Tongue (tissue), 3 donors: ENCODE measurements at places on chromosomes 11 and 22. TPM values are rescaled to one million over a fixed set of nuclear protein-coding genes. Genes with fewer than 3 reads are reported as not detected.

GRCh38 chr11:65116370-65117205, 913 bp downstream of the ZNHIT2 start:
- DNase-seq = no peak

DNA sequence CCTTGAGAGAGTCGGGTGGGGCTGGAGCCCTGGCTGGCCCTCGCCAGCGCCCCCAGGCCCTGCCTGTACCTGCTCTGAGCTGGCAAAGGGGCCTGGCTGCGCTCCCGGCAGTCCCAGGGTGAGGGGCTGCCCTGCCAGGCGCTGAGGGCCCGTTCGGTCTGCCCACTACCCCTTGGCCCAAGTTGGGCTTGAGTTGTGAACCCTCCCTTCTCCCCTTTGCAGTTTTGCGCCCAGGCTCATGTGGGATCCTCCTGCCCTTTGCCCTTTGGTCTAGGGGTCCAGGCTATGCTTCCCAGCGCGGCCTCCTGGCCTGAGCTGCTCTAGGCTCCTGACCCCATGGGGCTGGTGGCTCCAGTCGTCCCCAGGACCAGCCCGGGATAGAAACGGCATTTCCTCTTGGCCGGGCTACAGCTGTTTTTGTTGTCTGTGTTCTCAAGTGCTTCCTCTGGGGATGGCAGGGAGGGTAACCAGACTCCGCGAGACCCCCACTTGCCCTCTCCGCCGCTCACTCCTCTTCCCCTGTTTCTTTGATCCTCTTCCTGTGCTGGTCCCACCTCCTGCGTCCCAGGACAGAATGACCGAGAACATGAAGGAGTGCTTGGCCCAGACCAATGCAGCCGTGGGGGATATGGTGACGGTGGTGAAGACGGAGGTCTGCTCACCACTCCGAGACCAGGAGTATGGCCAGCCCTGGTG, 34.9 kb downstream of the PRDM11 start:
- peak; percentile 73 for DNase-seq

DNA sequence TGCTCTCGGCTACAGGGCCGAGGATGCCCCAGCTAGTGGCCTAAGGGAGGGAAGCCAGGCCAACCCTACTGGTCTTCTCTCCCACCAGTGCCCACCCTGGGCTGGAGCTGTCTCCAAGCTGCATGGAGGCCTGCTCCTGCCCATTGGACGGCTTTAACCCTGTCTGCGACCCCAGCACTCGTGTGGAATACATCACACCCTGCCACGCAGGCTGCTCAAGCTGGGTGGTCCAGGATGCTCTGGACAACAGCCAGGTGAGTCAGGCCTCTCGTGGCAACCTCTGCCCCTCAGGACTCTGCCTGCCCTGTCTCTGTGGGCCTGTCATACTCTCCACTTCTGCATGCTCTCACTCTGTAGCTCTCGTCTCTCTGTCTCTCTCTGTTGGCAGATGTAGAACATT, 44.1 kb upstream of the TPBGL start:
- peak; percentile 23 for DNase-seq

GRCh38 chr11:59173080-59173963, 1.4 kb downstream of the DTX4 start:
- peak; percentile 77 for DNase-seq

Gene C11orf42
- total RNA-seq = not detected

- peak; percentile 35 for DNase-seq
Observed at GRCh38 chr22:44024288-44024921, at the start of gene PARVB. Gene PARVB (plus strand): TSS chr22:44024302. CDS start chr22:44024340, 38 bp downstream.

DNA sequence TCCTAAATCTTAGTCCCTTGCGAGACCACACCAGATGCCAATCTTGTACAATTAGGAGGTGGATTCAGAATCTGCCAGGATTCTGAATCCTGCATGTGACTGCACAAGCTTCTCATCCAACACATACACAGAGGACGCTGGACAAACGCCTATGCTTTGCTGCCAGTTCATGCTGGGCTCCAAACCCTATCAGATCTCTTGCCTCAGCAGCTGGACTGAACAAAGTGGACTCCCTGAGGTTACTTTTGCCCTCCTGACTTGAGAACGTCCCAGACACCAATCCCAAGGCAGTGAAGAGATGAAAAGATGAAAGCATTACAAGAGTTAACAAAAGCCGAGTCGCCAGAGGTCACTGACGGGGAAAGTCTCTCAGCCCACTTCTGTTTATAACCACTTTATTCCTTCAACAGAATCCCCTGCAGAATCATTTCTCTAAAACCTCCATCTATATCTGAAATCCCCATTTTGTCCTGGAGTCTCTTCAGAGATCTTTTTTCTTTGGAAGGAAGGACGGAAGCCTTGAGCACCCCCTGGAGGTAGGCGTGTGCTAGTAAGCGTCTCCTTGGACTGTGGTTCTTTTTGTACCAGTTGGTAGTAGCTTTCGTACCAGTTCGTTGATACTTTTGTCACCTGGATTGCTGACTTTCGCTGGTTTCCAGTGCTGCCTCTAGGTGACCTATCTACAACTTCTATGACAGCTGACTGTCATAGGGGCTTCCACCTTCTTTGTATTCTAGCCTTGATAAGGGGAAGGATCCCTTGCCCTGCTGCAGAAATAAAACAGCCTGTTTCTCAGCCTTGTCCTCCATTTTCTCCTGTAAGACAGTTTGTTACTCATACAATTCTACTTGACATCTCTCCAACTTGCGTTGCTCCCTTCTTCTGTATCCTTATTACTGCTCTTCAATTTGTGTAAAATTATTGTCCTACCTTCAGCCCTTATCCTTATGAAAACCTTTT, 26.1 kb upstream of the EED start:
- DNase-seq = peak; percentile 87

- no peak for DNase-seq
Observed at GRCh38 chr22:45630436-45630835, 41.2 kb upstream of the ATXN10 start.

Gene LMNTD2
- 0.82 TPM for total RNA-seq

DNA sequence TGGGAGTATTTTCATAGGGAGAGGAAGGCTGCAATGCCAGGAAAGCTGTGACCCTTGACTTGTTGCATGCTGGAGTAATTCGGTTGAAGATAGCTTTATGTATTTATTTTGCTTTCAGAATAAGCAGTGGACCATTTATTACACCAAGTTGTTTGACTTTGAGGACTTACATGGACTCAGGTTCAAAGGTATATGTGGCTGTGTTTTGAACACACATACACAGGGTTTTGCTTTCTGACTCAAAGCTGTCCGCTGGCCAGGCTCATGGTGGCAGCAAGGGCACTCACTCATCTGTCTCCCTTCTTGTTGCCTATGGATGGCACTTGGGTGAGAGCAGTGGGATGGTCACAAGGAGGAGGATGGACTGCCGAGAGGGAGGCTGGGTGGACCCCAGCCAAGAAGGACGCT, 6.5 kb downstream of the TIMP3 start:
- DNase-seq = no peak

Gene OR8D1
- total RNA-seq = 0.10 TPM

- peak; percentile 80 for DNase-seq
Observed at GRCh38 chr11:104164028-104164520, at the start of gene PDGFD. Gene PDGFD (minus strand): TSS chr11:104164147.

DNA sequence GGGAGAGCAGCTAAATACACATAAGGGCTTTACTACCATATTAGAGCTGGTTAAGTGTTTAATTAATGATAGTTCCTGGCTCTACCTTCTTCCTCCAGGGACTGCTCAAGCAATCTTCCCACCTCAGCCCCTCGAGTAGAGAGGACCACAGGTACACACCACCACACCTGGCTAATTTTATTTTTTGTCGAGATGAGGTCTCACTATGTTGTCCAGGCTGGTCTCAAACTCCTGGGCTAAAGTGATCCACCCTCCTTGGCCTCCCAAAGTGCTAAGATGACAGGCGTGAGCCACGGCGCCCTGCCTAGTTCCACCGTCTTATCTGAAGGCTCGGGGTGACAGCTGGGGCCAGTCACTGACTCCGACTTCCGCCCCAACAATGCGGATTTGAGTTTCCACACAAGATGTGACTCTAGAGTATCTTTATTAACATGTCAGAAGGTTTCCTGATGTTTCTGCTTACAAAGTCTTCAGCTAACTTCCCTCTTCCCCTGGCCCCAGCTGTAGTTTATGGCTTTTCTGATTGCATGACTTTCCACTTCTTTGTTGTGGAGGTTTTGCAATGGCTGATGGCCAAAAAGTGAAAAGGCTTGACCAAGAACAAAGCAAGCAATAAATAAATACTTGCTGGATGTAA, 16.8 kb downstream of the TPST2 start:
- DNase-seq = no peak

Gene P2RX6
- total RNA-seq = 19.3 TPM

GRCh38 chr11:82731691-82732277, 1.9 kb downstream of the FAM181B start:
- no peak for DNase-seq

DNA sequence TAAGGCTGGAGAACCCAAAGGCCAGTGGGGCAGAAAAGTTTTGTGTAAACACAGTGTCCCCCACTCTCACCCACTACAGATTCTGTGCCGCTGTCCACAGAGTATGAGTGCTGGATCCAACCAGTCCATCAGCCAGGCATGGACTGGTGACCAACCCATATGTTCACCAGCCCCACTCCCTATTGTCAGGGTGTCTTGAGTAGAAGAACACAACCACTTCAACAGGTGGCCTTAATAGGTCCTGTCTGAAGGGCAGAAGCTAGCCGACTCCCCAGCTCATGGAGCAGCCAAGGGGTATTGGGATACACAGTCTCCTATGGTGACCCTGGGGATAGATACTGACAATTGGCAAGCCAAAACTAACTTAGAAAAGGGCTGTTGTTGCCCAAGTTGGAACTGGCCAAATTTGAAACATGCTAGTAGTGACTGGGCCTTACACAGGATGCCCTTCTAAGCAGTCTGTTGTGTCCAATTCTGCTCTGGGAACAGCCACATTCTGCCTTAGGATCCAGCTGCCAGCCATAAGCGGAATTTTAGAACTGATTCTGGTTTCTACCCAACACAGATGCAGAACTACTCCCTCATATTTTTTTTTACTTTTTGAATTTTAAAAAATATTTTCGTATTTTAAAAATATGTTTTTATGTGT, 19.8 kb upstream of the PGM2L1 start:
- no peak for DNase-seq

DNA sequence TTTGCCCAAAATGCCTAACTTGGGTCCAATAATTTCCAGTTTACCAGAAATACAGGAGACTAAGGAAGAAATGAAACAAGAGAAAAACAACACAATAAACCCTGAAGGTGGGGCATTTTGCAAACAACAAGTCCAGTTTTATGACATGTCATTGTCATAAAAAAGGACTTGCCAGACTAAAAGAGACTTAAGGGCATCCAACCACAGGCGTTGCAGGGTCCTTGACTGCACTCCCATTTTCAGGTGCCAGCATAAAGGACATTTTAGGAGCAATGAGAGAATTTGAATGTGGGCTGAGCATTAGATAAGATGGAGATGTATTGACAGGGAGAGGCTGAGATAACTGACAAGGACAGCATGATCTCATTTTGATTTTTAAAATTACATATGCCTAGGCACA, 28.1 kb upstream of the DAGLA start:
- no peak for DNase-seq

- peak; percentile 72 for DNase-seq
Observed at GRCh38 chr22:45533703-45534102, 31.0 kb downstream of the FBLN1 start.

GRCh38 chr22:22730655-22731373, 86.4 kb downstream of the GGTLC2 start:
- no peak for DNase-seq

Gene ALDH3B2
- total RNA-seq = 3.3 TPM

DNA sequence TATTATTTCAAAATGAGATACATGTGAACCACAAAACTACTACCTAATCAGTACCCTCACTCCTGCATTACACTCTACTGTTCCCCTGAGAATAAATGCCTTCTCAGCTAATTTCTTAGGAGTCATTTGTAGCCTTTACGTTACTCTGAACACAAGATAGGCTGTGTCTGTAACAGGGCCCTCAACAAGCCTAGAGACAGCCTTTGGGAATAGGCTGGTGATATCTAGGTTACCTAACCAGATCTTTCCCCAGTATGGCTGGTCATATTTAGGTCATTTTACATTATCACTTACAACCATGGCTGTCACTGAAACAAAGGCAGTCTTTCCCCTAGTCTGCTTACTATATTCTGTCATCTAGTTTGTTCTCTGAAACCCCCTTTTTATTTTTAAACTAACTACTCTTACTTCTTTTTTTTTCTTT, 14.2 kb downstream of the ATM start:
- DNase-seq = no peak

- DNase-seq = no peak
Observed at GRCh38 chr11:56848141-56848809, 99.8 kb upstream of the OR9G4 start.

DNA sequence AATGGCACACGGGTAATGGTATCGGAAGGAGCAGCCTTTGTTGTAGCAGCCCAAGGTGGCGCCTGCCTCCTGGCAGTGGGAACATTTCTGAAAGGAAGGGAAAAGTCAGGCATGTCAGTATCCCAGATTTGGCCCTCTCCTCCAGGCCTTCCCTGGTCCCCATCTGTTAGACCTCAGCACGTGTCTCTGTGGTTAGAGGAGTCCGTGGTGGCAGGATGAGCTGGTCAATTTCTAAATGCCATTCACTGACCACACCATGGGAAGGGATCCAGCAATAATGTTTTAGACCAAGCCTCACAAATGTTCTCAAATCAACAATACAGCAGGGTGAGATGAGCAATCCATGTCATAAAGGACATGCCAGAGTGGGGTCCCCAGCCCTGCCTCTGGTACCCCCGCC, 49.0 kb upstream of the CYP2D6 start:
- DNase-seq = no peak

Gene MCAT
- 9.0 TPM for total RNA-seq

- no peak for DNase-seq
Observed at GRCh38 chr11:45341372-45341771, 55.2 kb upstream of the SYT13 start.

Gene CREB3L1
- 11.1 TPM for total RNA-seq

DNA sequence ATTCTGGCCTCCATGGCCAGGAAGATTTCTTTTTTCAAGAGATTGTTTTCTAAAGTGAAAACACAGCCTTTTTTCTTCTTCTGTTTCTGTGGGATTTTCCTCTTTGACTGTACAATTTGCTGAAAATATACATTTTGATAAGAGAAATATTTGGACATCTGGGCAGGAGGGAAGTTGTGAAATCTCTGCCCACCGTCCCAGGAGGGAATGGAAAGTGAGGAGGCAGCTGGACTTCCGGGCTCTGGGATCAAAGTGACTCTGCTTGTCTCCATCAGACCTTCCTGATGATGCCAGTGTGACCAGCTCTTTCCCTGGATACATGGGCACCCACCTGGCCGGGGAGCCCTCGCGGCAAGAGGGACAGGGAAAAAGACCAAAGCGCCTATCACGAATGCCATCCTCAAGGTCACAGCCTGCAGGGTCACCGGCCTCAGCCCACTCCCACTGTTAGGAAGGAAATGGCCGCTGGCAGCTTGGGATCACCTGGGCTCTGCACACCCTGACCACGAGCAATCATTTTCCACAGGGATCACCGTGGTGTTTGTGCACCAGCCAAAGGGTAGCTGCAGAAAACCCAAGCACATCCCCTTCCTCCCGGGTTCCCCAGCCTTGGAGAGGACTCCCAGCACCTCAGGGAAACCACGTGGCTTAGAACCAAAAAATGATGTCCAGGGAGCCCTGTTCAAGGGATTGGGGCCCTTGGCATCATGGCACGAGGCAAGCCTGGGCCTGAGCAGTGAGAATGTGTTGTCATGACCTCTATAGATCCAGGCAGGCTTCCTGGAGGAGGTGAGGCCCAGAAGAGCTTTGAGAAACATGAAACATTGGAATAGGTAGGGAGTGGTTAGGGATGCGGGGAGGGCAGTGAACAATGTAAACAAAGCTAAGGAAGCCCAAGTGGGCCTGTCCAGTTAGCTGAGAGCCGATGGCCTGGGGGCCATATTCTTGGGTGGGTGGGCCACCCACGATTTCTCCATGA, 29.1 kb upstream of the CCND1 start:
- no peak for DNase-seq
